ENCODE measurements at places on chromosomes 11 and 22.

DNA sequence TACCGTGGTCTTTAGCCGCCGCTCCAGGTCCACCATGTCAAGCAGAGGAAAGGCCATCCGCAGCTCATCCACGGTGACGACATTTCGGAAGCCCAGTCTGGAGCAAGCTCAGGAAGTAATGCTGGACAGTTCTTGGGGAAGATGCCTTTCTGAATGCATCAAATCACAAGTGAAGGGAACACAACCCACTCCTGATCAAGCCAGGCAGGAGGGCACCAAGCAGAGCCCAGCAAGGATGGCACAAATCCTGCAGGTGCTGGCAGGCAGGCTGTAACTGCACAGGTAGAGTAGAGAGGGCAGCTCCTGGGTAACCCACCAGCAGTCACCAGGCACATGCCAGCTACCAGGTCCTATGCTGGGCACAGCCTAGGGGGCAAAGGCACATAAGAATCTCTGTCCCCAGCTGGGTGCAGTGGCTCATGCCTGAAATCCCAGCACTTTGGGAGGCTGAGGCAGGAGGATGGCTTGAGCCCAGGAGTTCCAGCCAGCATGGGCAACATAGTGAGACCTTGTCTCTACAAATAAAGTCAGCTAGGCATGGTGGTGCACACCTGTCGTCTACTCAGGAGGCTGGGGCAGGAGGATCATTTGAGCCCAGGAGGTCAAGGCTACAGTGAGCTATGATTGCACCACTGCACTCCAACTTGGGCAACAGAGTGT lies 13.9 kb downstream of the HDHD5 start:
- no peak for DNase-seq

DNA sequence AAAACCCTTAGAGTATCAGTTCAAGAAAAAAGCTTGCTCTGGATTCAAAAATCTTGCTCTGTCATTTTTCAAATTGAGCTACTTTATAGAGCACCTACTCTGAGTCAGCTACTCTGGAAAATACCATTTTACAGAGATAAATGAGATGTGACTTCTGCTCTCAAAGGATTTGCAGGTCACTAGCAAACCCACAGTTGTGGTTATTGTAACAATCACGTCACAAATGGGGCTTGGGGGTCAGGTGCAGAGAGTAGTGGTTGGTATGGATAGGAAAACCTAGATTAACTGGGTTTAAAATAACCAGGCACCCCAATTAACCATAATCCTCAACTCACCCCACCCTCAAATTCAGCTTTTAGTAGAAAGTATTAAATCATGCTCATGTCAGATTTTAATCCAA lies 52.3 kb downstream of the MSANTD4 start:
- DNase-seq: no peak

DNA sequence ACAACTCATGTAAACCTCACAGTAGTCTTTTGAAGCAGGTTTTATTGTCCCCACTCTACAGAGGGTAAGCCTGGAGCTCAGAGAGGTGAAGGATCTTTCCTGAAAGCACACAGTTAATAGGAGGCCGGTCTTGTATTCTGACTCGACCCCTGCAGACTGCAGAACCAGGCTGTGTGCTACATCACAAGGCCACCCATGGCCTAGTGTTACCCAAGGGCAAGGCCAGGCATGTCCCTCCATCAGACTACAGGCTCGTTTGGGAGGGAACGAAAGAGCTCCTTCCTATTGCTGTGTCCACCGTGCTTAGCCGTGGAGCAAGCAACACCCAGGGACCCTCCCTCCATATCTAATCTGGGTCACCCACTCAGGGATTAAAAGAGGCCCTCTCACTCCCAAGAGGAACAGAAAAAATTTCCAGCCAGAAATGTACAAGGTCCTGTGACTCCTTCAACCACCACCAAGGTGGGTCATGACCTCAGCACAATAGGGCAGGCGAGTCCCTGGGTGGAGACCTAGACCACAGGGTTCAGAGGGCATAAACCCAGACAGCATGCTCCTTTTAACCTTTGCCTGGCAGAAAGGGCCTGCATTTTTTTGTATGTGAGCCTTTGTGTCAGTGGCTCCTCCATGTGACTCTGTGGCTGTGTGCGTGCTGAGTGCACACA lies 6.3 kb upstream of the SMIM35 start:
- no peak for DNase-seq

- DNase-seq: no peak
Observed at GRCh38 chr11:70205766-70206165, 2.7 kb downstream of the FADD start.

- DNase-seq: peak; percentile 96
Observed at GRCh38 chr11:32583459-32584271, at the start of gene EIF3M. Gene EIF3M, plus strand, starts transcription at chr11:32583831. Its CDS starts 57 bp downstream, at chr11:32583888.

DNA sequence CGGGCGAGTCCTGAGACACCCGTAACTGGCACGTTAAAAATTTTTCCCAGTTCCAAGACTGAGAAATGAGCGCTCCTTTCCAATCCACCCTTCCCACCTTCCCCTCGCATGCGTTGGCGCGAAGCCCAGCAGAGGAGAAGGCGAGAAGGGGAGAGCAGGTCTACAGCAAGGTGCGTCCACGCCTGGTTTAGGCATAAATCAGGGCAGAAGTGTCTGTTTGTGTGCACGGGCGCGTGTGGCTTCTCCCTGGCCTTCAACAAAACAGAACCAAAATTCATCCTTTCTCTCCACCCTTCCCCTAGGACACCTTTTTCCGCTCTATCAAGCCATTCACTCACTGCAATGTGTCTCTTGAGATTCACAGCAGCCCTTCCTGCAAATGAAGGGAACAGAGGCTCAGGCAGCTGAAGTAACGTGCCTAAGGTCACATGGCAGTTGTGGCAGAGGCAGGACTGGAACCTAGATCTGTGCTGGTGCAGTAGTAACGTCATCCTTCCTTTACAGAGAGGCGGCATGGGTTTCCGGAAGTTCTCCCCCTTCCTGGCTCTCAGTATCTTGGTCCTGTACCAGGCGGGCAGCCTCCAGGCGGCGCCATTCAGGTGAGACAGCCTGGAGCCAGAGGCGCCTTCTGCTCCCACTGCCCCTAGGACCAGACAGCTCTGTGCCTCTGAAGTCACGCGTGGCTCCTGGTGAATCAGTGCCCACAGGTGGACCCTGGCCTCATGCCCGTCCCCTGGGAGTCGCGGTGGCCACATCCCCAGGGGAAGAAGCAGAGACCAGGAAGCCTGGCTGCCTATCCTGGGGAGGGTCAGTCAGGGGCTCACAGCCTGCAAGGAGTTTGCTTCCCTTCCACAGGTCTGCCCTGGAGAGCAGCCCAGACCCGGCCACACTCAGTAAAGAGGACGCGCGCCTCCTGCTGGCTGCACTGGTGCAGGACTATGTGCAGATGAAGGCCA lies 1.1 kb downstream of the CALCB start:
- peak; percentile 56 for DNase-seq

DNA sequence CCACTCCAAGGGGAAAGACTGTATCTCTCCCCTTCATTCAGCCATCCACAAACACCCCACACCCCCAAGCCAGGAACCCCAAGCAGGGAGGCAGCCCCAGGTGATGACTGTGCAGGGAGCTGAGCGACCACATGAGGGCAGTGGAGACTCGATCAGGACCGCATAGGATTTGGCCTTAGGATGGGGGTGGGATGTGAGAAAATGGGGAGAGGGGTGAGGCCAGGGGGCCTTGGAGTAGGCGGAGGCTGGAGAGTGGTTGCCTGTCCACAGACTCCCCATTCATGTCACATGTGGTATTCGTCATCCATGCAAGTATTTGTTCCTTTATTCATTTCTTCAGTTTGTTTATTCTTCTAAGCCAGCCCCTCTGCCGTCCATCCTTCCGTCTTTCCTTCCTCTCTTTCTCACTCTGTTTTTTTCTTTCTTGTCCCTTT lies 2.7 kb upstream of the RHOD start:
- DNase-seq: peak; percentile 44

DNA sequence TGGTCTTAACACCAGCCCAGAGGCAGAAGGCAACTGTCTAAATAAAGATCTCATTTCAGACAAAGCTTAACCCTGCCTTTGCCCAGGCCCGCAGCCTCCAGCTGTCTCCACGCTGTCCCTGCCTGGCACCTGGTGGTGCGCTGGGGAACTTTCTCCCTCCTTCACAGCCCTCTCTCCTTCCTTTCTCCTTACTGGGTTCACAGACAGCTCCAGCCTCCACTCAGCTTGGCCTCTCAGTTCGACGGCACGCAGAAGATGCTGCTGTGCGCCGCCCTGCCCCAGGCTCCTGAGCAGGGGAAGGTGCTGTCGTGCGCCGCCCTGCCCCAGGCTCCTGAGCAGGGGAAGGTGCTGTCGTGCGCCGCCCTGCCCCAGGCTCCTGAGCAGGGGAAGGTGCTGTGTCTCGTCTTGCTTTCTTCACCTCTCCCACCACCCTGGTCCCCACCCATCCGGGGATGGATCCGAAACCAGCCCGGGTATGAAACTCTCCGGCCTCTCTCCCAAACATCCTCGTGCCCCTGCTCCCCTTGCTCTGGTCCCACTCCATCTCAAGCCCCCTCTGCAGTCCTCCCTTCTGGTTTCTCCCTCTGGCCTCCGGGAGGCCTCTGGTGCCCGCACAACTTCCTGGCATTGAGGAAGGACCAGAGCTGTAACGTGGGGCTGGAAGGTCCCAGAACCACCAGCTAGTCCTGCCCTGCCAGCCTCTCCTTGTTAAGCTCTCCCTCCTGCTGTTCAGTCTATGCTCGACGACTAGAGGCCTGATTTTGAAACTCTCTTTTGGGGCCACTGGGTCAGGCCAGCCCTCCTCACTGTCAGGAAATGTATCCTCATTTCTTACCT lies 22.9 kb upstream of the JAM3 start:
- DNase-seq: no peak

DNA sequence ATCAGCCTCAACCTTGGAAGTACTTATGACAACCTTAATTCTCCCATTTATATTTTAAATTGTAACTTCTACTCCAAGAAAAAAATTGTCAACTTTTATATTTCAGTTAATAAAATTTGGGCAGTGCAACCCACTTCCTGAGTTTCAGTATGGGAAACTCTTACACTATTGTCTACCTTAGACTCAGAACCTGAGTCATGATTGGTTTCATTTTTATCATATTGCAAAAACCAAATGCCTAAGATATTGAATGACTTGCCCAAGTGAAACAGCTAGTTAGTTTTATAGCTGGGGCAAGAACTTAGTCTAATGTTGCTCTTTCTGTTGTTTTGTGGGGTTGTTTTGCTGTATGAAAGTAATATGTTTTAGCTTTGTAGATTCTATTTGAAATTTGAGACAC lies 334.0 kb upstream of the ARHGAP42 start:
- DNase-seq: no peak

- no peak for DNase-seq
Observed at GRCh38 chr11:103378931-103379330, 269.7 kb downstream of the DYNC2H1 start.

DNA sequence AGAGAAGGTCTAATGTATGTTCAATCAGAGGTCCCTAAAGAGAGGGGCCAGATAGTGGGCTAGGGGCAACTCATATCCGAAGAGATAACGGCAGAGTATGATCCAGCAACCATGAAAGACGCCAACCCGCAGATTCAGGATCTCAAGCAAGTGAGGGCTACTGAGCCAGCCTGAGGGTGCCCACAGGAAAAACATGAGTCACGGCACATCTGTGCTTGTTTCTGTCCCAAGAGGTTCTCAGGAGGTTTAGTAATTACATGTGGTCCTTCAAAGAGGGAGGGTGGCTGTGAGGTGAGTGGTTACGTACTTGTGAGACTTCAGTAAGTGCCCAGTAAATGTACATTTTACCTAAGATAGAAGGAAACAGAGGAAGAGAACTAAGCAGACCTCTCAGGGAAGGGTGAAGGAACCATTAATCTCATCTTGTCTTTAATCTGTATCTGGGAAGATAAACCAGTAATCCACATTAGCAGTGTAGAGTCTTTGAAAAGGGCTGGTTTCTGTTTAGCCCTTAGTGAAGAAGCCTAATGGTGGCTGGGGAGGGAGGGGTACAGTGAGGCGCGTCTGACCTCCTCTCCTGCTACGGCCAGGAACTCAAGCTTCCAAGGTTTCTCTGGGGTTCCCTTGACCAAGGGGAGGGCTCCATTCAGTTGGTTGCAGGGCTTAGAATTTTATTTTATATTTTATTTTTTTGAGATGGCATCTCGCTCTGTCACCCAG lies 10.2 kb downstream of the SIRT3 start:
- no peak for DNase-seq

- DNase-seq: peak; percentile 100
Observed at GRCh38 chr11:62841361-62842170, 2.2 kb upstream of the WDR74 start.

GRCh38 chr11:36142879-36143278 lies 146.3 kb downstream of the COMMD9 start:
- DNase-seq: no peak

DNA sequence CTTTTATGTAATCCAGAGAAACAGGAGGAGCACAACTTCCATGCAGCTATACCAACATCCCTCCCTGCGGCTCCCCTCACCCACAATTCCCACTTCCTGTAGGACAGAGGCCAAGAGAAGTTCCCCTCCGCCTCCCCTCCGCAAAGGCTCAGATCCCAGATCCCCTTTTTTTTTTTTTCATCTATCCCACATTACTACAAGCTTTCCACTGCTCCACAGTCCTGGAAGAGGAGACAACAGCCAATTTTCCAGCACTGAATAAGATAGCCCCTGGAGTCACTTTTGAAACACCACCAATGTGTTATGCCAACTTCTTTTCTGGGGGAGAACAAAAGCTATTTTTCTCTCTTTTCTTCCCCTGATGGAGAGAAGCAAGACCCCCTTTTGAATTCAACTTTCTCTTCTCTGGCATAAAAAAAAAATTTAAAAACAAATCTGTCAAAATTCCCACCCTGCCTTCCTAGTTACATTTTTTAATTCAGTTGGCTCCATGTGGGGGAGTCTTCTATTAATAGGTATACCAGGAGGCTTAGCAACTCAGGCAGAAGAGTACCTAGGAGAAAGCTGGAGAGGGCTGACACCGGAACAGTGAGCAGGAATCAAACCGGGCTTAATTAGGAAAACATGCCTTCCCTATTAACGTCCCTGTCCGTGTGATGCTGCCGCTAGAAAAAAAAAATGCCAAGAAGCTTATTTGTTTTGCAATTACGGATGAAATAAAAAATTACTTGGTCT lies 543.4 kb downstream of the BUD13 start:
- DNase-seq: no peak

- DNase-seq: peak; percentile 77
Observed at GRCh38 chr11:46537537-46538295, 56.1 kb downstream of the AMBRA1 start.

GRCh38 chr22:37148742-37149665 lies 712 bp downstream of the IL2RB start:
- DNase-seq: no peak

DNA sequence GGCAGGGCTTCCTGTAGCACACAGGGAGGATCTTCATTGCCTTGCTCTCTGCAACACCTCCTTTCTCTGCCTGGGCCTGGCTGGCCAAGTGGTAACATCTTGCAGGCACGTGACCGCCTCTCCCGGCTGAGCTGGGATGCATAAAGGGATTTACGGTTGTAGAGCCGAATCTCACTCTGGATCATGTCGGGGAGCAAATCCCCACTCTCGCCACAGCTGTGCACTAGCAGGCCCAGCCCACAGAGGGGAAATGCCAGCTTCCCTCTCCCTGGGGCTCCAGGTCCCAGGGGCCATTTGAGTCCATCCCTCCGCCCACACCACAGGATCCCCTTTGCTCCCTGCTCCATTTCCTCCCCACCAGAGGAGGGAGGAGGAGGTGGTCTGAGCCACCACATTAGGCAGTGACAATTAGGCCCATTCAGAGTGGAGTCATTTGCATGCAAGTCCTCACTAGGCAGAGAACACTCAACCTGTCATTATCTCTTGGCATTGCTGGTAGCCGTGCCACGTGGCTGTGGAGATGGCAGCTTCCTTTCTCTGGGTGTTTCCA lies 196.7 kb downstream of the DSCAML1 start:
- no peak for DNase-seq

All from fibroblast of skin of back (primary cell).